ENCODE measurements at places on chromosomes 11 and 22.

- DNase-seq: no peak
- H3K27ac ChIP-seq: no peak overlapping the region
- H3K36me3 ChIP-seq: peaks cover 46% of the 10 kb centered on the region
Measured at GRCh38 chr11:88266157-88266556, 71.4 kb downstream of the CTSC start.

DNA sequence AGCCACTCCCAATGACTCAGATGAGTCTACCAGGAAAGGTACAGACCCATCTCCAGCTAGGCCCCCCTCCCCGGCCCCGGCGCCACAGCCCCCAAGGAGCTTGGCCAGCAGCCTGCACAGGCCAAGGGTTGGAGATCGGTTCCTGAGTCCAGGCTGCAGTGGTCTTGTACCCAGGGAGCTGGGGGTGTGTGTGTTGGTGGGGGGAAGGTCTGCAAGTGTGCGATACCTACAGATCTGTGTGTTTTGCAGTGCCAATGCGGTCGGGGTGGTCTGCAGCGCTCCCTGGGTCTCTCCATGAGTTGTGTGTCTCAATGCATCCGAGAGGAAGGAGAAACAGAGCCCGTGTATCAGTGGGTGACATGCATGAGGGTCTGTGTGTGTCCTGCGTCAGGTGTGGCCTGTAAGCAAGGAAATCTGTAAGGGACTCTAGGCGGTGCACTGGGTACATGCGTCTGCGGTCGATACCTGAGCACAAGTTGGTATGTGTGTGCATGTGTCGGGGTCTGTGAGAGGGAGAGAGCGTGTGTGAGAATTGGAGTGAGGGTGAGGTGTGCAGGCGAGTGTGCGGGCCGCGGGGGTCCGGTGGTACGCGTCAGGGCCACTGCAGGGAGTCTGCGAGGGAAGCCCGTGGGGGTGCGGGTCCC is 645 bp downstream of the CDC42BPG start:
- H3K27ac ChIP-seq: peak overlapping the region; percentile 100
- H3K36me3 ChIP-seq: no peaks in the 10 kb centered on the region
- peak overlapping the region; percentile 90 for H3K4me3 ChIP-seq
- no peak for DNase-seq
- peaks cover 29% of the 10 kb centered on the region for H3K4me1 ChIP-seq
- H3K27me3 ChIP-seq: no peaks in the 10 kb centered on the region

- H3K36me3 ChIP-seq: no peaks in the 10 kb centered on the region
- H3K27me3 ChIP-seq: no peaks in the 10 kb centered on the region
- no peak overlapping the region for H3K4me3 ChIP-seq
- no peak overlapping the region for H3K27ac ChIP-seq
- no peak for DNase-seq
- peaks cover 3% of the 10 kb centered on the region for H3K4me1 ChIP-seq
Measured at GRCh38 chr11:1456176-1456575, 30.4 kb downstream of the MOB2 start.

- peaks cover 3% of the 10 kb centered on the region for H3K4me1 ChIP-seq
- no peak overlapping the region for H3K4me3 ChIP-seq
- no peak overlapping the region for H3K27ac ChIP-seq
- no peak for DNase-seq
- H3K27me3 ChIP-seq: peaks cover 19% of the 10 kb centered on the region
Measured at GRCh38 chr11:57360991-57361390, 20.0 kb downstream of the PRG3 start.

DNA sequence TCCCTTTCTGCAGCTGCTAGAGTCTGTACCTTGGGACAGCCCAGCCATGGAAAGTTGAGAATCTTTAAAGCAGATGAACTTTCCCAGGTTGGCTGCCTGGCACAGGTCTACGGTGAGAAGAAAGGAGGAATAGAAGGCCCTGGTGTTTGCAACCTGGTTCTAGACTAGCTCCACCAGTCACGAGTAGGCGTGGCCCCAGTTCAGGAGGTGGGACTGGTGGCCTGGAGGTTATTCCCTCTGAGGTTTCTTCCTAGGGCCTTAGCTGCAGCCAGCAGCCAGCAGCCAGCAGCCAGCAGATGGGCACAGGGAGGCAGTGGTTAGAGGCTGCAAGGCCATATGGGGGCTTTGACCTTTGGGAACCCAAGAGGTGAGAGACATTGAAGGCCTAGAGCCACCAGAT is 40.9 kb downstream of the PRDM11 start:
- no peaks in the 10 kb centered on the region for H3K27me3 ChIP-seq
- no peak for DNase-seq
- peaks cover 48% of the 10 kb centered on the region for H3K36me3 ChIP-seq

DNA sequence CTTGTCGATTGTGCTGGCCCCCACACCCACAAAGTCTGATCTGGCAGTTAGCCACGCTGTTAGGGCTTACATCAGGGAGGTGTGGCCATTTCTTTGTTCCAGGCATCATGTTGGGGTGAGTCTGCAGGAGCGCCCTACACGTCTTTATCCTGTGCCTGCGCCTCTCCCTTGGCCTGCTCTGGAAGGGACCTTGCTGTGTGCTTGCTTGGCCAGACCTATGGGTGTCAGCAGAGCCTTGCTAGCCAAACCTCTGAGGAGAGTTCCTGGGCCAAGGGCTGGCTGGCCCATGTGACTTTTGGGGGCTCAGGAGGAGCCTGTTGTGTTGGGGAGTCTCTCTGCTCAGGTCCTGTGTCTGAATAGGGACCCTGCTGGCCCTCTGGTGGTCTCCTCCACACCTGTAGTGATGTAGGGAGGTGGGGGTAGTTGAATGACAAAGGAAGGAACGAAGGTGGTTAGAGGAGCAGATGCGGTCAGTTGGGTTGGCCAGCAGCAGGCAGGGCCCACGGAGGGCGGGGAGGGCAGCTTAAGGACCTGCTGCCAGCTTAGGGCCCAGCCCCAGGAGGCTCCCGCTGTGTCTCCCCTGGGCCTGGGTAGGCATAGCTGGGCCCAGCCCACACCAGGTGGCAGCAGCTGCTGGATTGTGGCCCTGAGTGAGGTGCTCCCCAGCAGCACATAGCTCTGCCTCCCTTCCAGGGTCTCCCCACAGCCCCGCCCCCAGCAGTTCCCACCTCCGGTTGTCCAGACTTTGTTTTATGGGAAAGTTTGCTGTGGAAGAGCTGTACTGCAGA is 7.9 kb downstream of the PPIL2 start:
- no peak for DNase-seq
- H3K27ac ChIP-seq: no peak overlapping the region
- H3K36me3 ChIP-seq: peaks cover 52% of the 10 kb centered on the region
- no peak overlapping the region for H3K4me3 ChIP-seq

Data from mesothelial cell of epicardium (in vitro differentiated cells).